GM10248 (cell line): ENCODE measurements at places on chromosomes 13 and 19.

- DNase-seq, result no peak
These were observed 131.7 kb downstream of the UGGT2 start for GRCh38 chr13:95921485-95921884.

GRCh38 chr19:3687774-3688706, 12.2 kb downstream of the PIP5K1C start:
- DNase-seq, result peak; percentile 69

DNA sequence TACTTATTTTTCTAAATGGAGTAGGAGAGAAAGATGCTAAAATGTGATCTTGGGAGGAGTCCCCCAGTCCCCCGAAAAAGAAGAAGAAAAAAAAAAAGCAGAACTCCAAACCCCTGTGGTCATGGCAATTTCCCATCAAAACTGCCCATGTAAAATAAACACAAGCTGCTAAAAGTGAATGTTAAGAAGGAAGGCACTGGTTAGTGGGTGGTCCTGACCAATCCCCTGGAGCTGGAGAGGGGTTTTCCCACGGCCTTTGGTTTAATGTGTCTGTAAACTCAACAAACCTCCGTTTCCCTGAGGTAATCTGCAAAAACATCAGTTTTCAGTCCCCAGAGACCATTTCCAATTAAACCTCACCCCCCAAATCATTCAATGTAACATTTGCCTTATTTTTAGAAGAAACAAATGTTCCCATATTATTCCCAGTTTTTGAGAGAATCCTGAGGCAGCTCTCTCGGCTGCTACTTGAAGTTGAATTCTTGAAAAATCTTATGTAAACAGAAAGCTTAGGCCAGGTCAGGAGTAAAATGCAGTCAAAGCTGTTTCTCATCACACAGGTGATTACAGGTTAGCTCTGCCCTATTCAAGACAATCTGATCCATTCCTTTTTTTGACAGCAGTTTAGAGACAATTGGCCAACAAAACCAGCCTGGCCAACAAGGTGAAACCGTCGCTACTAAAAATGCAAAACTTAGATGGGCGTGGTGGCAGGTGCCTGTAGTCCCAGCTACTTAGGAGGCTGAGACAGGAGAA, 17.0 kb downstream of the RAB3D start:
- DNase-seq, result no peak

- no peak for DNase-seq
These were observed 1073.4 kb downstream of the PCDH17 start for GRCh38 chr13:58704953-58705352.

GRCh38 chr19:52170863-52171320, 529 bp downstream of the ZNF836 start:
- no peak for DNase-seq

DNA sequence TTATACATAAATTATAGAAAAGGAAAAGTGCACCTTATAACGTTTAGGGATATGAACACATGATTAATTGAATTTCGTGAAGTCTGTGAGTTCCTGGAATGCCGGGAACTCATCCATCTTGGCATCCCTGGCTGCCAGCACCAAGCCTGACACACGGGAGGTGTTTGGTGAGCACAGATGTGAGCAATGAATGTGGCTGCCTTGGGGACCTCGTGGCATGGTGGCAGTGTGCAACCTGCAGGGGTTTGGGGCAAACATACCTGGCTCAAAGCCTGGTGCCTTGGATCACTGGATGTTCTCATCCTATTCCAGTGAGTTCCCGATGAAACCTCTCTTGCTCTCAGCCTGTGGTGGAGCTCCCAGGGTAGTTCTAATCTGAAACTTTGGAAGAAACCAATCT, 10.4 kb upstream of the MAP2K2 start:
- no peak for DNase-seq

DNA sequence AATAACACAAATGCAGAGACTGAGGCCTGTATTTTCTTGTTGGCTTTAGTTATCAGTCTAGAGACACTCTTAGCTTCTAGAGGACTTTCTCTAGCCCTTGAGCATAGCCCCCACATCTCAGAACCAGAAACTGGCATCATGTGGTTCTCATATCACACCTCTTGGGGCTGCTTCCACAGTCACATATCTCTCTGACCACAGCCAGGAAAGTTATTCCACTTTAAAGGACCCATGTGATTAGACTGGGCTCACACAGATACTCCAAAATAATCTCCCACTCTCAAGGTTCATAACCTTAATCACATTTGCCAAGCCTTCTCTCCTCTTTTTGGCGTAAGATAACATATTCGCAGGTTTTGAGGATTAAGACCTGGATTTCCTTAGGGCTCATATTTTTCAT, 846.9 kb upstream of the MIR17HG start:
- DNase-seq, result no peak

- DNase-seq, result no peak
These were observed 314.2 kb downstream of the DLEU7 start for GRCh38 chr13:50529154-50529882.

GRCh38 chr13:31964168-31964567, 67.4 kb upstream of the FRY start:
- DNase-seq, result no peak

GRCh38 chr13:31862828-31863227, 123.5 kb downstream of the RXFP2 start:
- no peak for DNase-seq

DNA sequence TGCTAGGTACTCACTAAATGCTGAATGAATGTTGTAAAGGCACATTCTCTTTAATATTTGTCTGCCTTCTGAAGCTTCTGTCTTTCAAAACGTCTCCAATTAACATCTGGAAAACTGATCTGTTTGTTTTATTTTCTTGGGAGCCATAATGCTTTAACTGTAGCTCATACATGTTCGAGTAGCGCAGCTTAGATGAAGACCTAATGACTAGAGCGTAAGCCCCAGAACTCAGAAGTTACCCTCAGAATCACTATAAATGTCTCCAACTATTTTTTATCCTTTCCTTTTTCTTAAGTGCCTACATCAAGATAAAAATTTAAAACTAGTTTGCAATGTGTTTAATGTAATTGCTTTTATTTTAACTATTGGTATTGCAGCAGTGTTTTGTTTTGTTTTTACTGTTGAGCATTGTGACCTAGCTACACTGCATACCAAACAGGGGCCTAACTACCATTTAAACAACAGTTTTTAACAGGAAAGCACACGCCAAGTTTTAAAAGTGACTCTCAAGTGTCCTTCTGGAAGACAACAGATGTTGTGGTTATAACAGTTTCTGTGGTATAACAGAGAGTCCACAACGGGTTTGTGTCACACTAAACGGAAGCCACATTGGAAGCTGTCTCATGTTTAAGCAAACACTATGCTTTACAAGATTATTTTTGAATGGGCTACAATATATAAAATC, 42.0 kb downstream of the MRPL57 start:
- peak; percentile 45 for DNase-seq

DNA sequence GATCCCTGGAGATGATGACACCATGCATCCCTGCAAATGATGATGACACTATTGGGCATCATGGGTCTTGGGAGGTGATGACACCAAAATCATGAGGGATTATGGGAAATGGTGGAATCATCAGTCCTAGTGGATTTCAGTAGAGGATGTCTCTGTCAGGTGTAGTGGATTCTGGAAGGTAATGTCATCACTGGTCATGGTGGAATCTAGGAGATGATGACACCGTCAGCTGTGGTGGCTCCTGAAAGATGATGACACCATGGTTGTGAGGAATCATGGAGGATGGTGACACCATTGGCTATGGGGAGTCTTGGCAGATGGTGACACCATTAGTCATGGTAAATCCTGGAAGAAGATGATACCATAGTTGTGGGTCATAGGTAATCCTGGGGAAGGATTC, 11.9 kb downstream of the SHISA7 start:
- DNase-seq, result no peak

- no peak for DNase-seq
These were observed 3.7 kb downstream of the PRKACA start for GRCh38 chr19:14113762-14114414.

DNA sequence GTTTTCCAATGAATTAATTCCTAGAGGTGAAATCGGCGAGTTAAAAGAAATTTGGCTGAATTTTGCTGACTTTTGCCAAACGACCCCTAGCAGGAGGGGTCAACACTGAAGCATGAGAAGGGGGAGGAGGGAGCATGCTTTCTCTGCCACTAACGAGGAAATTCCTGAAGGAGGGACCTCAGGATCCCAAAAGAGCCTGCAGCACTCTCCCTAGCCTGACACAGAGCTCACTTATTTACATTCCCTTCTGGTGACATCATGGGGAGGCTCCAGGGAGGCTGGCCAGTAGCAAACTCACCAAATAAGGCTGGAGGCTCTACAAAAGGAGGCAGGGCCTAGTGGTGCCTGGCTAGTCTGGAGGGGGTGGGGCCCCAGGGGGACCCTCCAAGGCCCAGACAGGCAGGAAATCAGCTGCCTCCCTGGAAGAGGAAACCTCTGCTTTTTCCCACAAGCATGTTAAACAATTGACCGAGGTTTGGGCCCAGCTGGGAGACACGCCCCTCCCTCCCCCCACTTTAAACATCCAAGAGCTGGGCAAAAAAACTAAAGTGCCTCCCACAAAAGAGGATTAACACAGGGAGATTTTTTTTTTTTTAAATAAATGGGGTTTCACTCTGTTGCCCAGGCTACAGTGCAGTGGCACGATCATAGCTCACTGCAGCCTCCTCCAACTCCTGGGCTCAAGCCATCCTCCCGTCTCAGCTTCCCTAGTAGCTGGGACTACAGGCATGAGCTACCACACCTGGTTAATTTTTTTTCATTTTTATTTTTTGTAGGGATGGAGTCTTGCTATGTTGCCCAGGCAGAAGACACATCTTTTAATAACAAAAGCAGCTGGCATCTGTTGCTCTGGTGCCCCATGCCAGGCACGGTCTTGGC, 2.1 kb downstream of the DAPK3 start:
- DNase-seq, result no peak

DNA sequence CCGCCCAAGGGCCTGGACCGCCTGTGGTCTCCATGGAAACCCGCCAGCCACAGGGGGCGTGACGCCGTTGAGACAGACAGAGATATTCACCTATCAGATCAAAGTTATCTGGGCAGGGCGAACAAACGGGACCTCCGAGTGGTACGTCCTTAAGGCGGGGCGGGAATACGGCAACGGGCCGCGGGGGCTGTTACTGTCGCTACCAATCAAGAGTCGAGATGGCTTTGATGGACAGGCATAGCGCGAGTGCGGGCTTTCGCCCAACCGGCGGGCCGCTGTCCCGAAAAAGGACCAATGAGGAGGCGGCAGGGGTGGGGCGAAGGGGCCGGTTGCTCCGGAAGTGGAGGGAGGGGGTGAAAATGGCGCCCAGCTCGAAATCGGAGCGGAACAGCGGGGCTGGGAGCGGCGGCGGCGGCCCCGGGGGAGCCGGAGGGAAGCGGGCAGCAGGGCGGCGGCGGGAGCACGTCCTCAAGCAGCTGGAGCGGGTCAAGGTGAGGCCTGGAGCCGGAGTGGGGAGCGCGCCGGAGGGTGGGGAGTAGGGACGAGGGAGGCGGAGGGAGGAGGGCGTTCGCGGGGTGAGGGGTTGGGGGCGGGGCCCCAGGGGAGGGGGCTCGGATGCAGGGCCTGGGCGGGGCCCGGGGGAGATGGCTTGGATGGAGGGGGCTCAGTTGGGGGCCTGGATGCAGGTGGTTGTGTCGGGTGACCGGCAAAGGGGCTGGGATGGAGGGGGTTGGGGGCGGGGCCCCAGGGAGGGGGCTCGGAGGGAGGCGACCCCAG, at the start of gene DCAF15:
Gene DCAF15, plus strand, starts transcription at position 356 of the 777 bp plus-strand sequence. Its CDS starts 4 bp downstream, at position 360.
- DNase-seq, result peak; percentile 100

DNA sequence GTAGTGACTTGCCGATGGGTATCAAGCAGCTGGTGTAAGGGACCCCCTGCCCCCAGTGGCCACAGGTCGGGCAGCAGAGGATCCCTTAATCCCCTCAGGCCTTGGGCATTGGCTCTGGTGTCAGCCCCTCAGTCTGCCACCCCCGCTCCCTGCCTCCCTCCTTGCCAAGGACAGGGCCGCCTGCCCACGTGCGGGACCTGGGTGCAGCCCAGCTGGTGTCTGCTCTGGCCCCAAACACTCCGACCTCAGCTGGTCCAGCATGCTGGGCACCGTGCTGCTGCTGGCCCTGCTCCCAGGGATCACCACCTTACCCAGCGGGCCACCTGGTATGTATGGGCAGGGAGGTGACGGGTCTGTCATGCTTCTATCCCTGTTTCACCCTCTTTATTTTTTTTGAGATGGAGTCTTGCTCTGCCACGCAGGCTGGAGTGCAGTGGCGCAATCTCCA, at the start of gene TGFBR3L:
Gene TGFBR3L, plus strand, starts transcription at position 233 of the 448 bp plus-strand sequence.
- DNase-seq, result no peak

DNA sequence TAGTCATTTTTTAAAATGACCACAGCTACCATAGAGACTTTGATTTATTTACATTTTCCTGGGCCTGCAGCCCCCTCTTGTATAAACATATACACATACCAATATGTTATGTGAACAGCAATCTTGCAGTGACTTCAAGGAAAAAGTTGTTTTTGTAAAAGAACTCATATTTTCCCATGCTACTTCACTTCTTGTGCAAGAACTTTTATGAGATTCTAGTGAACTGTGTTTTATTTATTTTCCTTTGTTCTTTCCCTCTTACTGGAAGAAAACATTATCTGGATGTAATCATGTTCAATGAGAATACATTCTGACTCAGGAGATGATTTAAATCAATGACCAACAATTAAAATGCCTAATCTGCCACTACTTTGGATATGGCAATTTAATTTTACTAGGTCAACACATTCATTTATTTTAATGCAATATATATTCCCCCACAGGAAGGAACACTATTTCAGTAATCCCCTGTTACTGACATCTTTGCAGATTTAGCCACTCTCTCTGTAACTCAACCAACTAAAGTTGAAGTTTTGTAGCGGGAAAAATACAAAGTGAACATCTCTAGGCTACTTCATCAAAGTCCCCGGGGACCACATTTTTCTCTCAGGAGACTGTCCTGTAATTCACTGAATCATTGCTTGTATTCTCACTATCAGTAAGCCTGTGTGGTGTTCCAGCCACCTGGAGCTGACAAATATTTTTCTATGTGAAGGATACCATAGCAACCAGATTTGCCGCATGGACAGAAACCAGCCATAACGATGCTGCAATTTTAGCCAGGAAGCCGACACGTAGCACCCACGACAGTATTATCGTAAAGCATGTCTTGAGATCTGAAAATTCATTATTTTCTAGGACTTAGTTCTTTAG, 90.5 kb downstream of the STARD13 start:
- DNase-seq, result peak; percentile 63
